ENCODE measurements at places on chromosomes 11 and 22. TPM values are rescaled to one million over a fixed set of nuclear protein-coding genes. Genes with fewer than 3 reads are reported as not detected.

Gene GRAMD4
- 28.7 TPM for total RNA-seq

Gene MMP11
- total RNA-seq, result 6.4 TPM

Gene LRRC74B
- total RNA-seq, result not detected

Gene C1QTNF4
- total RNA-seq, result 3.4 TPM

Gene CHCHD10
- total RNA-seq, result 12.0 TPM

Gene SMC1B
- not detected for total RNA-seq

Gene SULT4A1
- 3.2 TPM for total RNA-seq

Gene SOX10
- total RNA-seq, result 3.2 TPM

Gene CREB3L1
- total RNA-seq, result 11.8 TPM

Gene COMT
- total RNA-seq, result 240 TPM

Gene RAB38
- 24.1 TPM for total RNA-seq

Gene BCO2
- total RNA-seq, result 11.0 TPM

Gene HORMAD2
- total RNA-seq, result not detected

Gene TSGA10IP
- total RNA-seq, result not detected

Gene MAML2
- total RNA-seq, result 36.3 TPM

Gene CPT1A
- total RNA-seq, result 80.8 TPM

Gene PPP2R5B
- 16.9 TPM for total RNA-seq

Gene TMEM151A
- total RNA-seq, result 1.7 TPM

Gene GAL
- total RNA-seq, result 15.7 TPM

Gene GLYAT
- not detected for total RNA-seq

Gene POU2AF2
- not detected for total RNA-seq

Gene VPREB1
- not detected for total RNA-seq

Gene INPP5J
- 5.9 TPM for total RNA-seq

Gene RIMBP3B
- not detected for total RNA-seq

Gene C11orf52
- total RNA-seq, result 1.5 TPM

Gene ZFTA
- total RNA-seq, result 13.0 TPM

Gene SNX32
- 1.5 TPM for total RNA-seq

Gene UBQLNL
- total RNA-seq, result 0.98 TPM

Gene GLYATL2
- total RNA-seq, result not detected

Gene LRRN4CL
- total RNA-seq, result 45.2 TPM

Gene SLCO2B1
- 55.5 TPM for total RNA-seq

Gene HIC2
- total RNA-seq, result 3.9 TPM

Gene CABP4
- 0.98 TPM for total RNA-seq

Gene RIN1
- 19.2 TPM for total RNA-seq

Gene SLC22A9
- not detected for total RNA-seq

Gene TTC12
- 20.4 TPM for total RNA-seq

Gene PRODH
- total RNA-seq, result 17.4 TPM

Gene ANGPTL5
- total RNA-seq, result not detected

Gene NNMT
- 898 TPM for total RNA-seq

Gene MUC2
- total RNA-seq, result not detected

Gene TRMU
- 37.1 TPM for total RNA-seq

Gene OR5AR1
- not detected for total RNA-seq

Gene KDM4E
- total RNA-seq, result not detected
